ENCODE measurements at places on chromosomes 16 and 17.

- no peak for DNase-seq
Observed at GRCh38 chr17:10118788-10119130, 79.6 kb downstream of the GAS7 start.

GRCh38 chr16:3822366-3823045 is 58.0 kb downstream of the CREBBP start:
- DNase-seq: no peak

GRCh38 chr17:77707546-77707945 is 251.0 kb upstream of the TNRC6C start:
- DNase-seq: no peak

GRCh38 chr16:27644165-27644564 is 94.2 kb downstream of the KATNIP start:
- DNase-seq: no peak

- no peak for DNase-seq
Observed at GRCh38 chr17:61420052-61420451, 20.4 kb downstream of the TBX2 start.

- DNase-seq: no peak
Observed at GRCh38 chr16:83781-84615, 6.0 kb downstream of the MPG start.

- DNase-seq: peak; percentile 78
Observed at GRCh38 chr16:68074850-68075555, 10.2 kb upstream of the NFATC3 start.

DNA sequence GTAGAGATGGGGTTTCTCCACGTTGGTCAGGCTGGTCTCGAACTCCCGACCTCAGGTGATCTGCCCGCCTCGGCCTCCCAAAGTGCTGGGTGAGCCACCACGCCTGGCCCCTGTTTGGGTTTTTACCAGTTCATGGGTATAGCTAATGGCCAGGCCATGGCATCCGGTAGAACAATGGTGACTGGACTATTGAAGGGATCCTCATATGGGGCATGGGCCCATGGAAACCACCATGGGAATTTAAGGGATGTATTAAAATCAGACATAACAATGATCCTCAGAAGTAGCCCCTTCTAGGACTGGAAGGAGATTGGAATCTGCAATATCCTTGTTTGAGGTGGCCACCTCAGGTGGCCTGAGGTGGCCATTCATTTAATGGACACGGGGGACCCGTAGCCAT is 17.5 kb upstream of the GUCY2D start:
- no peak for DNase-seq

All from CD4-positive, alpha-beta T cell treated with Interleukin-12 subunit alpha and Interleukin-12 subunit beta, for 1 hour (primary cell).